ENCODE measurements at places on chromosomes 3 and 15. TPM values are rescaled to one million over a fixed set of nuclear protein-coding genes. Genes with fewer than 3 reads are reported as not detected.

DNA sequence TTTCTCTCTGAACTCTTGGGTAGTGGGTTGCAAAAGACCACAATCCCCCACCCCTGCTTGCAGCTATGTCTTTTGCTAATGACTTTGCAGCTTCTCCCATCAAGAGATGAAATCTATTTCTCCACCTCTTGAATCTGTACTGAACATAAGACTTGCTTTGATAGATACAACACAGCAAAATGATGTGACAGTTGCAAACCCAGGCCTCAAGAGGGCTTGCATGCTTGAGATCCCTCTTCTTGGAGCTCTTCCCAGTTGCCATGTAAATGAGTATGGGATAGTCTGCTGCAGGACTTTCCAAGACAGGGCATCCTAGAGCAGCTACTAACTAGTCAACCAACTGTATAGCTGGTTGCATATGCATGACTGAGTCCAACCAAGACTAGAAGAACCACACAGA, 783.6 kb downstream of the PDCD6IP start:
- DNase-seq = no peak
- no peak overlapping the region for H3K4me3 ChIP-seq
- H3K27me3 ChIP-seq = no peaks in the 10 kb centered on the region
- H3K36me3 ChIP-seq = no peaks in the 10 kb centered on the region
- no peak overlapping the region for H3K27ac ChIP-seq

GRCh38 chr3:9012521-9012920, 49.2 kb upstream of the RAD18 start:
- H3K36me3 ChIP-seq = no peaks in the 10 kb centered on the region
- DNase-seq = no peak
- no peaks in the 10 kb centered on the region for H3K27me3 ChIP-seq

DNA sequence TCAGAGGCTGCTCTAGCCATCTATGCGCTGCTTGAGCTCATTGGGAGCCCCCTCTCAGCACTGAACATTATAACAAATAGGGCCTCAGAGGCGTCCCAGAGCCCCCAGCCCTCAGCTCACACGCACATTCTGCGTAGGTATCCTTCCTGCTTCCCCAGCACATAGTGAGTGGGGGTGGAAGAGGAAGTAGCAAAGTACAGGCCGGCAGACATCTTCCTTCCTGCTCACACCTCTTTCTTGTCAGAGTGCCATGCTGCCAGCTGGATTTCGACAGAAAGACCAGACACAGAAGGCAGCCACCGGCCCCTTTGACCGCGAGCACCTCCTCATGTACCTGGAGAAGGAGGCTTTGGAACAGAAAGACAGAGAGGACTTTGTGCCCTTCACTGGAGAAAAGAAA, 16.6 kb downstream of the TMOD2 start:
- no peaks in the 10 kb centered on the region for H3K4me1 ChIP-seq
- no peaks in the 10 kb centered on the region for H3K36me3 ChIP-seq
- no peaks in the 10 kb centered on the region for H3K27me3 ChIP-seq
- no peak overlapping the region for H3K27ac ChIP-seq
- H3K4me3 ChIP-seq = no peak overlapping the region

- DNase-seq = no peak
- peaks cover 7% of the 10 kb centered on the region for H3K4me1 ChIP-seq
- no peak overlapping the region for H3K27ac ChIP-seq
- no peak overlapping the region for H3K4me3 ChIP-seq
Measured at GRCh38 chr3:196686436-196686835, 25.6 kb downstream of the CEP19 start.

Gene ACOX2
- 20.1 TPM for total RNA-seq
